B cell (primary cell): ENCODE measurements at places on chromosomes 3 and 15. TPM values are rescaled to one million over a fixed set of nuclear protein-coding genes. Genes with fewer than 3 reads are reported as not detected.
A peak's percentile ranks its signal among the peaks of the same experiment; 100 is the strongest.

DNA sequence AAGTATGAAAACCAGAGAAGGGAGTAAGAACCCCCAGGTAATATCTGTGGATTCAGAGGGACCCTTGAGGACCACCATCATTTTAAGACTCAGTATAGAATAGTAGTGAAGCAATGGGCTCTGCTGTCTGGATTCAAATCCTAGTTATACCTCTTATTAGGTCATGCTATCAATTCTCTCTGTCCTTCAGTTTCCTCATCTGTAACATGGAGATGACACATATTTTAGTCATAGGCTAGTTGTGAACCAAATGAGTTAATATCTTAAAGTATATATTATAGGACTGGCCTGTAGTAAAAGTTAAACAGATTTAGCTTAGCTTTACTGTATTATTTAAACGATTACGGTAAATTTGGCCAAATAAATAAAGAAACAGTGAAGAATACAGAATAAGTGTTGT is 177.3 kb upstream of the GOLIM4 start:
- no peaks in the 10 kb centered on the region for H3K4me1 ChIP-seq
- DNase-seq = no peak
- no peak overlapping the region for H3K27ac ChIP-seq
- no peaks in the 10 kb centered on the region for H3K36me3 ChIP-seq

- no peaks in the 10 kb centered on the region for H3K27me3 ChIP-seq
- no peak overlapping the region for H3K4me3 ChIP-seq
- no peaks in the 10 kb centered on the region for H3K36me3 ChIP-seq
- no peak overlapping the region for H3K27ac ChIP-seq
- DNase-seq = peak; percentile 24
Observed at GRCh38 chr3:20225769-20226168, 39.8 kb upstream of the SGO1 start.

- no peak overlapping the region for H3K27ac ChIP-seq
- H3K4me1 ChIP-seq = peaks cover 11% of the 10 kb centered on the region
- DNase-seq = no peak
- H3K4me3 ChIP-seq = no peak overlapping the region
Observed at GRCh38 chr3:158568784-158569183, 2.2 kb upstream of the MLF1 start.

DNA sequence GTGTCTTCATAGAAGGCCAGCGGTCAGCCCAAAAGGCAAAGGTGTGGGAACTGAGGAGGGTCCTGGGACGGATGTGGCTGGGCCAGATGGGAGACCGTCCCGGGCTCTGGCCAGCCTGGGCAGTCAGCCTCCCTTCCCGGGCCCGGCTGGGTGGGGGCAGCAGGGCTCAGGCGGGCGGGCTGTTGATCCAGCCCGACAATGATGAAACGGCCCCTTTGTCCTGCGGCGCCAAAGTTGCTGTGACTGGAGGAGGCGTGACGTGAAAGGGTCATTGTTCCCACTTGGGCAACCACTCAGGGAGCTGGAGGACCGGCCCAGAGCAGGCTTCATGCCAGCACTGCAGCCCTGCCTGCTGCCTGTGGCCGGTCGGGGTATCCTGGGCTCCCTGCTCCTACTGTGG is 16.5 kb downstream of the DUSP7 start:
- H3K27ac ChIP-seq = no peak overlapping the region
- no peak overlapping the region for H3K4me3 ChIP-seq

The USF3 gene
- 38.9 and 40.7 TPM in 2 replicates for total RNA-seq

DNA sequence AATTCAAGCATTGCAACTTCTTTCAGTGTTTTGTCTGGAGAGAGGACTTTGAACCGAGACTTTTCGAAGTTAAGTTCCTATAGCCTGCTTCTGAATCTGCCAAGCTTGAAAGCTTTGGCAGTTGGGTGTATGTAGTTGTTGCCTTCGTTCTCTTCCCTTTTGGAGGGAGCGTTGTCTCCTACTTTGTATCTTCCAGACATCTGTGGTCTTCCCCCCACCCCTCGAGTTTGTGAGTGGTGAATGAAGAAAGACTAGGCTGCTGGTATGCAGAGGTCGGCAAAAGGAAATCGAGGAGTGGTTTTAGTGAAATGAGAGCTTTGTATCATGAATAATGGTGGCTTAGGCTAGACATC is 1.3 kb downstream of the CTNNB1 start:
- peaks cover 46% of the 10 kb centered on the region for H3K4me1 ChIP-seq
- peak overlapping the region; percentile 97 for H3K4me3 ChIP-seq
- DNase-seq = peak; percentile 38
- H3K27ac ChIP-seq = peak overlapping the region; percentile 22
